ENCODE measurements at places on chromosomes 2 and 18.

GRCh38 chr2:118902266-118903028, 39.5 kb upstream of the MARCO start:
- DNase-seq: no peak

GRCh38 chr2:73368781-73369180, 16.9 kb upstream of the ALMS1 start:
- DNase-seq: no peak

- DNase-seq: no peak
Measured at GRCh38 chr2:131552871-131553270, 25.2 kb downstream of the CCDC74A start.

DNA sequence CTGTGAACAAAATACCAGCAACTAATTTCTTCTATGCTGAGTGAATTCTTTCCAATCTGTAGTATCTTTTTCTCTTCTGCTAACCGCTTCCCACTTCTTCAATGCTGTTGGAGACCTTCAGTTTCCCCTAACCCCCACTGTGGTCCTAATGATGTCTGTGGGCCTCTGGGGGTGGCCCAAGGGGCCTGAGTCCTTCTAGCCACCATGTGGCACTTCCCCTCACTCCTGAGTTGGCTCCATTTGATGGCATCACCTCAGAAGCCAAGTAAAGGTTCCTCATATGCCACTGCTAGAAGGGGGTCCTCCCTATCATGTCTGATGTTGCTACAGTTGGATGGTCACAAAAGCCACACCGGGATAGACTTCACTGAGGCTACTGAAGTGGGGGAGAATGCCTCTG, 37.5 kb downstream of the ARHGAP25 start:
- no peak for DNase-seq

DNA sequence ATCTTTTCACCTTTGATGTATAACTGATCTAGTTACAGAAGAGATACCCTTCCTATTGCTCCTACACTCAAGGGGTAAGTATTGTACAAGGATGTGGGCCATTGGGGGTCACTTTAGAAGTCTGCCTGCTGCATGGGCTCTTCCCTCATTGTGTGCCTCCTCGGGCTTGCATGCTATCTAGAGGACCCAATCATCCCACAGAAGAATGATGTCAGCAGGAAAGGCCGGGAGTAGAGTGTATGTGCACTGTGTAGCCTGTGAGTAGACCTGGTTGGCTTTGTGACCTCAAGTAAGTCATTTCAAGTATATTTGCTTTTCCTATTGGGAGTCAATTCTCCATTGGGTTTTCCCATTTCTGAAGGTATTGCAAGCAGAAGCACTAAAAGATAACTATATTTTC, 129.5 kb upstream of the TRIB2 start:
- DNase-seq: no peak

- DNase-seq: no peak
Measured at GRCh38 chr2:143937723-143938350, 582.1 kb downstream of the ZEB2 start.

DNA sequence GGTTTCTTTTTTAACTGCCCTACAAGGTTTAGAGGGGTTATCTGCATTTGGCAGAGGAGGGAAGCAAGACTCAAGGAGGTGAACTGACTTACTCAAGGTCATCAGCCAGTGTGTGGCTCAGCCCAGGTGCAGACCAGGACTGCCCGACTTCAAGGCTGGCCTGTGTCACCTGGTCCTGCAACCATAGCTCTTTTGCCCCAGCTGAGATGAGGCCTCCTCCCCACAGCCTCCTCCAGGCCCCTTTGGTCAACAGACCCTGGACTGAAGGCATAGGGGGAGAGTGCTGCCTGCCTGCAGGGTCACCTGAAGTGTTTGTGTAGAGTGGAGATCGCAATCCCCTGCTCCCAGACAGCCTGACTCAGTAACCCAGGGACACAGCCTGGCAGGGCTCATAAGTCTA, 168.5 kb upstream of the GLI2 start:
- DNase-seq: no peak

DNA sequence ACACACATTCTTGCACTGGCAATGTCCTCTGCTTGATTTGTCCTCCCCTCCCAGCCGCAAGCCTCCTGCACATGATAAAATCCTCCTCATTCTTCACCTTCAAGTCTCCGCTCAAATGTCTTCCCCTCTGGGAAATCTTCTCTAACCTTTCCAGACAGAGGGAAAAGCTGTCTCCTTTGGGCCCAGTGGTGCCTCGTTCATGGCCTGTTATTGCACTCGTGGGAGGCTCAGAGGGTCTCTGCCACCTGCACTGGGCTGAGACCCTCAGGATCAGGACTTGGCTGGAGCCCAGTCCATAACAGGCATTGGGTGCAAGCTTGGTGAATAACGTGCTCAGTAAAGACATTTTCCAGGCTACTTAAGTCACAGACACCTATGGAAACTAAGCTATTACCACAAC, 68.6 kb downstream of the PTGR3 start:
- DNase-seq: no peak

GRCh38 chr2:198321522-198322088, 517.2 kb downstream of the PLCL1 start:
- DNase-seq: no peak

DNA sequence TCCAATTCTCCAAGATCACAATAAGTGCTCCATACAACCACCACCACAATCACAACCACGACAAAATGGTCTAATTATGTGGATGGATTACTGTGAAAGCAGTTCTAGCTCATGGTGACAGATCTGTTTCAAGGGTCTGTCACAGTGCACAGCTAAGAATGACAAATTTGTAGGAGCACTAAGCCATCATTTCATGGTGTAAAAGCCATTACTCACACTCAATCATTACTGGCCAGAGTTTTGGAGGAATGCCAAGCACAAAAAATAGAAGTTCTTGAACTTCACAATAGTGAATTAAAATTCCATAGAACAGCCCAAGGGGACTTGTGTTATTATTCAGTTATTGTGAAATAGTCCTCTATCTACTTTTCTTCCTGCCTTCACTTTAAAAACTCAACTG, 2.3 kb downstream of the CPS1 start:
- DNase-seq: no peak

- DNase-seq: no peak
Measured at GRCh38 chr2:167987026-167987425, 260.4 kb downstream of the STK39 start.

GRCh38 chr2:46170611-46171350, 126.4 kb upstream of the EPAS1 start:
- DNase-seq: no peak

DNA sequence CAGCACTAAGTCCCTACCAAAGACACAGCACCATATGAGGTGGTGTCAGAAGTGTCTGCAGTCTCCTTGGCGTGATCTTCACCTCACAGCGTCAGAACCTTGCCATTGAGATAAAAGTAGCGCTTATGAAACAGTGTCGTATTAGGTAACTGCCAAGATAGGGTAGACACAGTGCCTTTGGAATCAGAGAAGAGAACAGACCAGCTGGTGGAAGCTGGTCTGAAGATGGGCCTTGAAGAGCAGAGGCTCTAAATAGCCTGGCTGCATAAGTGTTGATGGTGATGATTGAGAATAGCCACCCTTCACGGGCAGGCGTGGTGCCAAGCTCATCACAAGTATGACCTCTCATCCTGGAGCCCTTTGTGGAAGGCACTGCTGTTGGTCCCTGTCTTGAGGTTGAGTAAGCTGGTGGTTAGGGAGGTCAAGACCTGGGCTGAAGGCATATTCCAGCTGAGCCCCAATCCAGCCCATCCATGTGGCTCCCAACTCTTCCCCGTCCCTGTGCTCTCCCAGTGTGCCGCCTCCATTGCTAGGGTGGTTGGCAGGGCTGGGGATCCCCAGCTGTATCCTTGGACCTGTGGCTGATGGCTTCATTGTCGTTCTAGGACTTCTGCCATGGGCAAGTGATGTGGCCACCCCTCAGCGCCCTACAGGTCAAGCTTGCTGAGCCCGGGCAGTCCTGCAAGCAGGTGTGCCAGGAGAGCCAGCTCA, 187.4 kb downstream of the MGAT5 start:
- DNase-seq: no peak

DNA sequence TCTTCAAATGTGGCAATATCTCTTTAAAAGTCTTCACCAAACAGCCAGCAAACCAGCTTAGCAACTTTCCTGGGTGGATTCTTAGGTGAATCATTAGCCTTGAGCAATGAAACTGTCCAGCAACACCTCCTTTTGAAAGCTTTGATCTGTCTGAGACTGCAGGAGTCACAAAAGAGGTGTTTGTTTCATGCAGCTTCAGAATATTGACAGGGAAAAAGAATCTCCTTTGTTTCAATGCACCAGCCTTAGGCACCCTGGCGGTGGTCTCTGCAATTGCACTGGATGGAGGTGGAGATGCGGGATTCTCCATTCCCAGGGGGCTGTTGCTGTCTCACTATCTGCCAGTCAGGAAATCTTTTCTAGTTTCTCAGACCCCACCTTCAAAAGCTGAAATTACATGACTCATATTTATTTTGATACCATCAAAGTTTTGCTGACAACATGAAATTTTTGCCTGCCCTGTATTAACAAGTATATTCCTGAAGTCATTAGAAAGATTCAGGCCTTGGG, 76.0 kb upstream of the DSG1 start:
- DNase-seq: no peak

DNA sequence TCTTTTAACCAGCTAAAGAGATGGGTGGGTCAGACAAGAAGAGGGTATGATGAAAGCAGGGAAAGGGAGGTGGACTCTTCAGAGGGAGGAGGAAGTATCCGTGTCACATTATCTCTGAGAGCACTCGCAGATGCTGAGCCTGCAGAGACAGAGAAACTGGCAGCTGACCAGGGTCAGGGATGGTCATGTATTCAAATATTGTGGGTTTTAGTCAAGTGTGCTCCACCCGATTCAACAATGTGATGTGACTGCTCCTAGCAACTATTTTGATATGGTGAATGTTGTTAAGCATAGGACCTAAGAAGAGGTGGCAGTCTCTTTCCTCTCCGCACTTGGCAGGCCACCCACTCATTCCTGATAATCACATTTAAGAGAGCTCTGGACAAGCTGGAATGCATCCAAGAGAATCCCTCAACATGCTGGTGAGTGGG, 1.3 kb upstream of the CLIP4 start:
- no peak for DNase-seq

DNA sequence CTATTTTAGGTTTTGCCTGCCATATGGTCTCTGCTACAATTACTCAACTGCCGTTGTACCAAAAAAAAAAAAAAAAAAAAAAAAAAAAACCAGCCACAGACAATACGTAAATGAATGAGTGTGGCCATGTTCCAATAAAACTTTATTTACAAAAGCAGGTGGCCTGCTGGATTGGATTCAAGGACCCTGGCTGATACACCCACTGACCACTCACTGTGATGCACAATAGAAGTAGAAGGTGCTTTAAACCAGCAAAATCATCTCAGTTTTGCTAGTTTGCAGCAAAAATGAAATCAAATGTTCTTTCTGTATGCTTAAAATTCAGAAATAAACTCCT, 137.4 kb downstream of the AKAIN1 start:
- DNase-seq: no peak

DNA sequence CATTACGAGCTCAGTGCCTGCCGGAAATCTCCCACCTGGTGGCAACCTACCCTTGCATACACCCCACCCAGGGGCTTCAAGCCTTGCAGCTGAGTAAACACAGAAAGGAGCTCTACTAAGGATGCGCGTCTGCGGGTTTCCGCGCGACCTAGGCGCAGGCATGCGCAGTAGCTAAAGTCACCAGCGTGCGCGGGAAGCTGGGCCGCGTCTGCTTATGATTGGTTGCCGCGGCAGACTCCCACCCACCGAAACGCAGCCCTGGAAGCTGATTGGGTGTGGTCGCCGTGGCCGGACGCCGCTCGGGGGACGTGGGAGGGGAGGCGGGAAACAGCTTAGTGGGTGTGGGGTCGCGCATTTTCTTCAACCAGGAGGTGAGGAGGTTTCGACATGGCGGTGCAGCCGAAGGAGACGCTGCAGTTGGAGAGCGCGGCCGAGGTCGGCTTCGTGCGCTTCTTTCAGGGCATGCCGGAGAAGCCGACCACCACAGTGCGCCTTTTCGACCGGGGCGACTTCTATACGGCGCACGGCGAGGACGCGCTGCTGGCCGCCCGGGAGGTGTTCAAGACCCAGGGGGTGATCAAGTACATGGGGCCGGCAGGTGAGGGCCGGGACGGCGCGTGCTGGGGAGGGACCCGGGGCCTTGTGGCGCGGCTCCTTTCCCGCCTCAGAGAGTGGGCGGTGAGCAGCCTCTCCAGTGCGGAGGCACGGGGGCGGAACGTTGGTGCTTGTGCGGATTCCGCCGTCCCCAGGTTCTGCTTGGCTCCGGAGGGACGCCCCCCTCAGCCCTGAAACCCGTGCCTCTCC, at the start of gene MSH2:
MSH2 (plus strand) TSS at position 352 of the 804 bp plus-strand sequence; CDS start at position 388, 36 bp downstream.
- peak; percentile 86 for DNase-seq

- no peak for DNase-seq
Measured at GRCh38 chr18:48798334-48799245, 152.2 kb downstream of the SMAD7 start.

DNA sequence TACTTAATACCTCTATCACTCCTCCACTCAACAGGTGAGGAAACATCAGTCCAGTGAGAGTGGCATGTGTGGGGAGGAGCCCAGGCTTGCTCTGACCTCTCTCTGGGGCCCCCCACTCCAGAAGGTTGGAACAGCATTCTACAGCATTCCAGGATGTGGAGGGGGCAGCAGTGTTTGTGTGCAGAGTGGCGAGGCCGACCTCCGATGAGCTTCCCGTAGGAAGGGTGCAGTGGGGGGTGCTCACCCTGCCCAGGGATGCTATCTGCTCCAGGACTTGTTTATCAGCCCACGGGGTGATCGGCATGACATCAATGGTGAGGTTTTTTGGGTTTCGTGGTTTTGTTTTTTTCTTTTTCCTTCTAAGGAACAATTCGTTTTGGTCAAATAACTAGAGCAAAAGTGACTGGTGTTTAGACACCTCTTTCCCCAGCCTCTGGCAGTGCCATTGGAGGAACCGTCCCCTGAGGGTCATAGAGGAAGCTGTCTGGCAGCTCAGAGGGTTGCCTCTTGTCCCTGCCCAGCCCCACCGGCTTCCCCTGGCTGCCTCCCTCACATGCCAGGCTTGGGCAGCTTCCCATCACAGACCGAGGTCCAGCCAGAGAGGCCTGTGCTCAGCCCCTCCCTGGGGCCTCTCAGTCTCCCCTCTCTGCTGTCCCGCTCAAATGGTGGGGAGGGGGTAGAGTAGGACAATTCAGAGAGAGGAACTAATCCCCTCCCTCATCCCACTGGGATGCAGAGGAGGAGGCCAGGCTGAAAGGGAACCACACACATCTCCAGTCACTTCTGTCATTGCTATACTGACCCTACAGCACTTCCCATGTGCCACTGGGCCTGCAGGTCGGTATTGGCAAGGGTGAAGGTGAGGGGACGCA, 96.5 kb downstream of the ZFP36L2 start:
- DNase-seq: no peak

DNA sequence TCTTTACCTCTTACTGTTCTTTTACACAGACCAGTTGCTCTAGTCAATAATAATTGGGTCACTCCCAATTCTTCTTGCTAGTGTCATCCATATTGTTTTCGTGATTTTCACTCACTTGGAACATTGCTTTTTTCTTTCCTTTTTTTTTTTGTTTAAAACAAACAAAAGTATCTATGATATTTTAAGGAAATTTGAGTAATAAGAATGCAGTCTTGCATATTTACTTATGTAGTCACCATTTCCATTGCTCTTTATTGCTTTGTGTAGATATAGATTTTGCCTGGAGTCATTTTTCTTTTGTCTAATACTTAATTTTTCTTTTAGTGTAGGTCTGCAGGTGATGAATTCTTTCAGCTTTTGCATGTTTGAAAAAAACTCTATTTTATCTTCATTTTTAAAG, 71.9 kb downstream of the WDR7 start:
- DNase-seq: no peak

Measured in stimulated activated CD8-positive, alpha-beta memory T cell treated with anti-CD3 and anti-CD28 coated beads, Interleukin-15, amount 100 ng/mL, for 4 hours (primary cell).